ENCODE measurements at places on chromosomes 4 and X.

GRCh38 chr4:90349636-90350035 lies 222.4 kb downstream of the CCSER1 start:
- DNase-seq: no peak

- no peak for DNase-seq
These were observed 189.0 kb upstream of the HCCS start for GRCh38 chrX:10922159-10922558.

GRCh38 chr4:148955564-148956297 lies 513.5 kb upstream of the NR3C2 start:
- no peak for DNase-seq

DNA sequence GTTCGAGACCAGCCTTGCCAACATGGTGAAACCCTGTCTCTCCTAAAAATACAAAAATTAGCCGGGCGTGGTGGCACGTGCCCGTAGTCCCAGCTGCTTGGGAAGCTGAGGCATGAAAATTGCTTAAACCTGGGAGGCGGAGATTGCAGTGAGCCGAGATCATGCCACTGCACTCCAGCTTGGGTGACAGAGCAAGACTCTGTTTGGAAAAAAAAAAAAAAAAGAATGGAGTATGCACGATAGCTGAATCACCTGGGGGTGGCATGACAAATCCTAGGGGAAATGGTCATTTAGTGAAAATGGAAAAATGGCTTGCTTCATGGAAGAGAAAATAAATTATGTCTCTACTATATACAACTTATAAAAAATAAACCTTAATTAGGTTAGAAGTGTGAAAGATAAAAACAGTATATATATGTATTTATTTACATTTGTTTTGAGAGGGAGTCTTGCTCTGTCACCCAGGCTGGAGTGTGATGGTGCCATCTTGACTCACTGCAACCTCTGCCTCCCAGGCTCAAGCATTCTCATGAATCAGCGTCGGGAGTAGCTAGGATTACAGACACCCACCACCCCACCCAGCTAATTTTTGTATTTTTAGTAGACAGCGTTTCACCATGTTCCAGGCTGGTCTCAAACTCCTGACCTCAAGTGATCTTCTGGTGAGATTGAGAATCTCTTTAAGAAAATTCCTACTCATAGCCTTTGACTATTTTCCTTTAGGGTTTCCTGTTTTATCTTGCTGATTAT lies 19.3 kb upstream of the ING2 start:
- DNase-seq: no peak

- DNase-seq: peak; percentile 44
These were observed 39.7 kb downstream of the ENPEP start for GRCh38 chr4:110515676-110516075.

GRCh38 chr4:10173037-10173753 lies 56.6 kb upstream of the WDR1 start:
- DNase-seq: no peak

GRCh38 chr4:154939851-154940250 lies 158.8 kb downstream of the RBM46 start:
- no peak for DNase-seq

GRCh38 chr4:6104541-6105130 lies 86.4 kb upstream of the C4orf50 start:
- DNase-seq: no peak

DNA sequence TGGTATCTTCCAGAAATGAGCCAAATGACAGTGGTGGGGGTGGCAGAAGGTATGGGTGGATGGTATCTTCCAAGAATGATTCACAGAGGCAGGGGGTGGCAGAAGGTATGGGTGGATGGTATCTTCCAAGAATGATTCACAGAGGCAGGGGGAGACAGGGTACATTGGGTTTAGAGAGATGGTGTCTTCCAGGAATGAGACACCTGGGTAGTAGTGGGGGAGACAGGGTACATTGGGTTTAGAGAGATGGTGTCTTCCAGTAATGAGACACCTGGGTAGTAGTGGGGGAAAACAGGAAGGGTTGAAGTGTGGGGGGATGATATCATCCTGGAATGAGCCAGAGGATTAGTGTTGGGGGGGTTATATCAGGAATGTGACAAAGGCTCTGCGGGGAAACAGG lies 62.0 kb downstream of the MAOA start:
- DNase-seq: no peak

- no peak for DNase-seq
These were observed 121.2 kb downstream of the PARM1 start for GRCh38 chr4:75054078-75054477.

DNA sequence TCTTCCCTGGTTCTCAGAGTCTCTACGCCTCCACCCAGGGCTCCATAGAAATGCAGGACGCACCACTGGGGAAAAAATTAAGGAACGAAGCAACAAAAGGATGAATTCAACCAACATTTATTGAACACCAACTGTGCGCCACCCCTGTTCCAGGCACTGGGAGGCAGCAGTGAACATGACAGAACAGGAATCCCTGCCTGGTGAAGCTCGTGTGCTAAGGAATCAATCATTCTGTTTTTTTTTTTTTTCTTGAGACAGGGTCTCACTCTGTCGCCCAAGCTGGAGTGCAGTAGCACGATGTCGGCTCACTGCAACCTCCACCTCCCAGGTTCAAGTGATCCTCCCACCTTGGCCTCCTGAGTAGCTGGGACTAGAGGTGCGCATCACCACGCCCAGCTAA lies 1.9 kb upstream of the FTSJ1 start:
- no peak for DNase-seq

DNA sequence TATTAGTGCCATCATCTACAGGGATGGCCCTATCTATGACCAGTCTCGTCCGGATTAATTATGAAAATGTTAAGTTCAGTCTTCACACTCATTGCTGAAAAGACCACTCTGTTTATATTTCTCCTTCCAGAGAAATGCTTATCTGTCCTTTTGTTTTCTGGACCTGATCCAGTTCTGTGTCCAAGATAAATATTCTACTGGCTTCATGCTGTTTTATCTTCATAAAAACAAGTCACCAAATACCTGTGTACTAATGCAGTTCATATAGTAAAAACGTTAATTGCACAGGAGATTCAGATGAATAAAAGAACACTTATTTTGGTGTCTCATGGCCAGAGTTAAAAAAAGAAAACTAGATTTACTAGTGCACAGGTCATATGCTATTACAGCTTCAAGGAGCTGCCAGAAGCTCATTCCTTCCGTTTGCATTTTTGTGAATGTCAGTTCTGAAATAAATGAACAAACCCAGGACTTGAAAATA lies 17.3 kb downstream of the FNIP2 start:
- no peak for DNase-seq

GRCh38 chr4:121308328-121308663 lies 72.5 kb downstream of the QRFPR start:
- no peak for DNase-seq

DNA sequence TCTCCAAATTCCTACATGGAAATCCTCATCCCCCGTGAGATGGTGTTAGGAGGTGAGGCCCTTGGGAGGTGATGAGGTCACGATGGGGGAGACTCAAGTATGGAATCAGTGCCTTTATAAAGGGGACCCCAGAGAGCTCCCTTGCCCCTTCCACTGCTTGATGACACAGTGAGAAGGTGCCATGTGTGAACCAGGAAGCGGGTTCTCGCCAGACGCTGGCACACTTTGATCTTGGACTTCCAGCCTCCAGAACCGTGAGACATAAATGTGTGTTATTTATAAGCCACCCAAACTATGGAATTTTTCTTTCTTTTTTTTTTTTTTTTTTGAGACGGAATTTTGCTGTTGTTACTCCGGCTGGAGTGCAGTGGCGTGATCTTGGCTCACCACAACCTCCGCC lies 237.6 kb downstream of the DHRSX start:
- DNase-seq: no peak

DNA sequence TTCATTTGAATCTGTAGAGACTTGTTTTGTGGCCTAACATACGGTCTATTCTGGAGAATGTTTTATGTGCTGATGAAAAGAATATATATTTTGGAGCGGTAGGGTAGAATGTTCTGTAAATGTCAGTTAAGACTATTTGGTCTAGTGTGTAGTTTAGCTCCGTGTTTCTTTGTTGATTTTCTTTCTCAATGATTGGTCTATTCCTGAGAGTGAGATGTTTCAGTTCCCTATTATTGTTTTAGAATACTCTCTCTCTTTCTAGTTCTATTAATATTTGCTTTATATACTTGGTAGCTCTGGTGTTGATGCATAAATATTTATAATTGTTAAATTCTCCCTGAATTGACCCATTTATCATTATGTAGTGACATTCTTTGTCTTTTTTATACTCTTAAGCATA lies 236.5 kb downstream of the GLUD2 start:
- DNase-seq: no peak

GRCh38 chr4:106269711-106270110 lies 46.3 kb downstream of the TBCK start:
- no peak for DNase-seq

DNA sequence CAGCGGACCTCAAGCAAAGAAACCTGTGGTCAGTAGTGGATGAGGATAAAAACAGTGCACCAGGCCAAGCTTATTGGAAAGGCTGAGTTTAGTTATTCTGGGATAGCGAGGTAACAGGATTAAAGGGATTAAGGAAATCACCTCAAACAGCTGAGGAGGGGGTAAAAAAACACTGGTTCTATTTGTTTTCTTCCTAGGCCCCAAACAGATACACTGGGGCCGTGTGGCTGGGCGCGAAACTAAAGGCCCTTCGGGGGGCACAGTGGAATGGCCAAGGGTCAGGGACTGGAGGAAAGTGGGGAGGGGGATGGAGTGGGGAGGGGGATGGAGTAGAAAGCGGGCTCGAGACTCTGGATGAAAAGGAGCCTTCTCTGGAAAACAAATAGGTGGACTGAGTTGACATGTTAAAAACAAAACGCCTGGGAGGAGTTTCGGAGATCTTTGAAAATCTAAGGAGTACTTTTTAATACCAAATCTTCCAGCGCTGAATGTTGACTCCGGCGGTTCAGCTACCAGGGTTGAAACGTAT lies 2.9 kb downstream of the SOX3 start:
- DNase-seq: no peak

DNA sequence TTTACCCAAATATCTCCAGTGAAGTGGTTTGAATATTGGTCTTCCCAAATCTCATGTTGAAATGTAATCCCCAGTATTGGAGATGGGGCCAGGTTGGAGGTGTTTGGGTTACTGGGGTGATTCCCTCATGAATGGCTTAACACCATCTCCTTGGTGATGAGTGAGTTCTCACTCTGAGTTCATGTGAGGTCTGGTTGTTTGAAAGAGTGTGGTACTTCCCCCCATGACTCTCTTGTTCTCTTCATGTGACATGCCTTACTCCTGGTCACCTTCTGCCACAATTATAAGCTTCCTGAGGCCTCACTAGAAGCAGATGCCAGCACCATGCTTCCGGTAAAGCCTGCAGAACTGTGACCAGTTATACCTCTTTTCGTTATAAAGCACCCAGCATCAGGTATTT lies 32.9 kb upstream of the OTUD4 start:
- DNase-seq: no peak

- no peak for DNase-seq
These were observed 70.1 kb downstream of the PRSS12 start for GRCh38 chr4:118282692-118283091.

DNA sequence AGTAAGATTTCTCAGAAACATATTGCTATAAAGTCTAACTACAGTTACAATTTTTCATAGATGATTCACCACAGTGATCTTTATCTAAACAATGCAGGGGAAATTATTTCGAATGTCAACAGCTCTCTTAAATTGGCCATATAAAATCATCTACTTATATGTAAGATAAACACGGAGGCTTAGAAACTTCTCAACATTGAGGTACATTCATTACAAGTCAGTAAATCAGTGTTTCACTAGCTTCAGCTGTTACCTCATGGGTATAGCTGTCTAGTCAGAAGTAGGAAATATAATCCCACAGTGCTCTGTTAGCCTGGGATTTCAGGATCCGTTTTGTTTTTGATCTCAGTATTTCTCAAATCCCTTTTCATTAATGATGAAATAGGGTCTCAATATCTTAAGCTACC lies 43.2 kb downstream of the PCDH7 start:
- no peak for DNase-seq

- no peak for DNase-seq
These were observed 117.0 kb downstream of the CBLL2 start for GRCh38 chrX:22389556-22390179.

GRCh38 chr4:145154573-145154972 lies 25.8 kb downstream of the OTUD4 start:
- no peak for DNase-seq

DNA sequence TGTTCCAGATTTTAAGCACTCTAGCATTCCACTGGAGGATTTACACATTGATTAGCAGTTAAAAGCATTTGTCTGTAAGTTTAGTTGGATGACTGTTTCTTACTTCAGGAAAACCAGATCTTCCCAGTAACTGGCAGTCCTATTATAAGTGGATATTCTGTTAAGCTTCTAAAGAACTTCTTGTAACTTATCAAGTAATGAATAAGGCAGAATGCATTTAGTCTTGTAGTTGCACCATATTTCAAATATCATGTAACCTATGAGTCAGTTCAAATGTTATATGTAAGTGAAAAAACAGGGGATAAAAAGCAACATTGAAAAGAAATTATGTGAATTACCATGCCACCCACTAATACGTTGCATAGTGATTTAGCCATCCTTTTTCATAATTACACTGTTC lies 30.2 kb upstream of the TENM3 start:
- no peak for DNase-seq

- DNase-seq: no peak
These were observed 422.2 kb downstream of the PDHA2 start for GRCh38 chr4:96262057-96262456.

DNA sequence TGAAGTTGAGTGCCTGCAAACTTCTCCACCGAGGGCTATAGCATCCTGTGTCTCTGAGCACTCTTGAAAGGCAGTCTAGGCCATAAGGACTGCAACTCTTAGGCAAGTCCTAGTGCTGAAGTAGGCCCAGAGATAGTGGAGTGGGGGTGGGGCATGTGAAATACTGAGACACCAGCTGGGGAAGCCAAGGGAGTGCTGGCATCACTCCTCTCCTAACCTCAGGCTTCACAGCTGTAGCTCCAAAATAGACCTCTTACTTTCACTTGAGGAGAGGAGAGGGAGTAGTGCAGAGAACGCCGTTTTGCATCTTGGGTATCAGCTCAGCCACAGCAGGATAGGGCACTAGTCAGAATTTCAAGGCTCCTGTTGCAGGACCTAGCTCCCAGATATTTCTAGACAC lies 56.2 kb upstream of the CYSLTR1 start:
- DNase-seq: no peak

All from inflammatory macrophage treated with lipopolysaccharide for 1 hour (primary cell).